ENCODE measurements at places on chromosomes 11 and 22.

DNA sequence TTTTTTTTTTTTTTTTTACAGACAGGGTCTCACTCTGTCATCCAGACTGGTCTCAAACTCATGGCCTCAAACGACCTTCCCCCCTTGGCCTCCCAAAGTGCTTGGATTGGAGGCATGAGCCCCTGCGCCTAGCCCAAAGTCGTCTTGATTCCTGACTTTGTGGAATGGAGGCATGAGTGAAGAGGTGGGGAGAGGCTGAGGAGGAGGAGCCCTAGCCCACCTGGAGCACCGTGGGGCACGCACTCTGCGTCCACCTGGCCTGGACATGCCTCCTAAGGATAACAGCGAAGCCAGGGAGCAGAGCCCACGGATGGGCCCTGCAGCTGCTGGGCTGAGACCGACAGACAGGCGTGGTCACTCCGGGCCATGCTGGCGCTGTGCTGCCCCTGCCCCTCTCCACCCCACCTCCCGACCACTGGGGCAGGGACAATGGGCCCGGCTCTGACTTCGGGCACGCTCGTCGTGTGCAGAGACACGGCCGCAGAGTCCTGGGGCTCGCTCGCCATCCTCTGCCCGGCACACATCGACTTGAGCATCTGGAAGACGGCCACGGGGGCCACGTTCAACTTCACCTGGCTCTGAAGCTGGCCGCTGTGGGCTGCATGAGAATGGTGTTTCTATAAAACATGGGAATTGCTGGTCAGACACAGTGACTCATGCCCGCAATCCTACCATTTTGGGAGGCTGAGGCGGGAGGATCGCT lies 34.8 kb downstream of the LRRC74B start:
- no peak for DNase-seq

DNA sequence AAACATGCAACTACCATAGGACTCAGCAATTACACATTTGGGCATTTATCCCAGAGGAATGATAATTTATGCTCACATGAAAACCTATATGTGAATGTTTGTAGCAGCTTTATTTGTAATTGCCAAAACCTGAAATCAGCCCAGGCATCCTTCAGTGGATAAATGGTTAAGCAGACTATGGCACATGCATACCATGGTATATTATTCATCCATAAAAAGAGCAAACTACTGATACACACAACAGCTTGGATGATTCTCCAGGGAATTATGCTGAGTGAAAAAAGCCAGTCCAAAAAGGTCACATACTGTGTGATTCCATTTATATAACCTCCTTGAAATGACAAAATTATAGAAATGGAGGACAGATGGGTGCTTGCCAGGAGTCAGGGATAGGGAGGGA lies 86.7 kb downstream of the ALX4 start:
- no peak for DNase-seq

- DNase-seq = no peak
These were observed 85.0 kb upstream of the CLPB start for GRCh38 chr11:72519220-72519881.

- no peak for DNase-seq
These were observed 32.3 kb upstream of the POU2AF2 start for GRCh38 chr11:111213256-111213655.

DNA sequence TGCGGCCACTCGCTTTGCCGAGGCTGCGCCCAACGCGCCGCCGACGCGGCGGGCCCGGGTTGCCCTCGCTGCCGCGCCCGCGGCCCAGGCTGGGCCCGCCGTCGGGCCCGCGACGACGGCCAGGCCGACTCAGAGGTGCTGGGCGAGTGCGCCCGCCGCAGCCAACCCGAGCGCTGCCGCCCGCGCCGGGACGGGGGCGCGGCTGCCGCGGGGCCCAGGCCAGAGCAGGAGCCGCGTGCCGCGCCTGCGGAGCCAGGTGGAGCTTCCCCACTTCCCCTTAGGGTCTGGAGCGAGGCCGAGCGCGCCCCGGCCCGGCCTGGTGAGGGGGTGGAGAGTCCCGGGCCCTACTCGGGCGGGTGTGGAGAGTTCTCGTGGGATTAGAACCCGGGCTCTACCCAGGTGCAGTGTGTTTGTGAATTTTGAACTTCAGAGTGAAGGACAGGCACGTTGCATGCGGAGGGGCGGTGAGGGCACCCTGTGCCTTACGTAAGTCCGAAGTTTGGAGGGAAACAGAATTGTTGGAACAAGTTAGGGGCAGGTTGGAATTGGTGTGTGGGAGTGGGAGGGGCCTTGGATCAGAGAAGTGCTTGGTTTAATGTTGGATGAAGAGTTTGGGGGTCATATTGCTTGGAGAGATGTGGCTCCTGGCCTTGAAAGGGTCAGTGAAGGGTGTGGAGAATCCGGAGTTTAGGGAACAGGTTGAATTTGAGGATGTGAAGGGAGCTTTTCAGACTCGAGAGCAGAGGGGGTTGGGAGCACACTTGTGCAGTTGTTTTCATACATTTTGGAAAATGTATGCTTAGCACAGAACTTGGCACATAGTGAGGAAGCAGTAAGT lies 697 bp downstream of the RNF169 start:
- DNase-seq = peak; percentile 20

- DNase-seq = no peak
These were observed 51.4 kb downstream of the PRR5L start for GRCh38 chr11:36347384-36347906.

GRCh38 chr11:121268581-121268980 lies 24.0 kb upstream of the SC5D start:
- no peak for DNase-seq

GRCh38 chr22:20111045-20111688 lies 4.7 kb upstream of the RANBP1 start:
- DNase-seq = no peak

DNA sequence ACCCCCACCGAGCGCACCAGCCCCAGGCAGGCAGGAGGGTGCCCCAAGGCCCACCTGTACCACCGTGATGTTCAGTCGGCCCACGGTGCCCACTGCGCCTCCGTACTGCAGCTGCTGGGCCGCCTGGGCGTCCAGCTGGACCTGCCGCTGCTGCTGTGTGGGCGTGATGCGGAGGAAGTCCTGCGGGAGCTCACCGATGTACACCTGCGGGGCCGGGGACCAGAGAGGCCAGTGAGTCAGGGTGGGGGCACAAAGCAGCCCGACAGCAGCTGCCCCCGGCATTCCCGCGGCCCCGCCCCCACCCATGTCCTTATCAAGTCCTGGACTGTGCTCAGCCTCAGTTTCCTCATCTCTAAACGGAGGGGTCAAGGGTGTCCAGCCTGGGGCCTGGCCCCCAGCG lies 13.8 kb downstream of the TOLLIP start:
- no peak for DNase-seq

DNA sequence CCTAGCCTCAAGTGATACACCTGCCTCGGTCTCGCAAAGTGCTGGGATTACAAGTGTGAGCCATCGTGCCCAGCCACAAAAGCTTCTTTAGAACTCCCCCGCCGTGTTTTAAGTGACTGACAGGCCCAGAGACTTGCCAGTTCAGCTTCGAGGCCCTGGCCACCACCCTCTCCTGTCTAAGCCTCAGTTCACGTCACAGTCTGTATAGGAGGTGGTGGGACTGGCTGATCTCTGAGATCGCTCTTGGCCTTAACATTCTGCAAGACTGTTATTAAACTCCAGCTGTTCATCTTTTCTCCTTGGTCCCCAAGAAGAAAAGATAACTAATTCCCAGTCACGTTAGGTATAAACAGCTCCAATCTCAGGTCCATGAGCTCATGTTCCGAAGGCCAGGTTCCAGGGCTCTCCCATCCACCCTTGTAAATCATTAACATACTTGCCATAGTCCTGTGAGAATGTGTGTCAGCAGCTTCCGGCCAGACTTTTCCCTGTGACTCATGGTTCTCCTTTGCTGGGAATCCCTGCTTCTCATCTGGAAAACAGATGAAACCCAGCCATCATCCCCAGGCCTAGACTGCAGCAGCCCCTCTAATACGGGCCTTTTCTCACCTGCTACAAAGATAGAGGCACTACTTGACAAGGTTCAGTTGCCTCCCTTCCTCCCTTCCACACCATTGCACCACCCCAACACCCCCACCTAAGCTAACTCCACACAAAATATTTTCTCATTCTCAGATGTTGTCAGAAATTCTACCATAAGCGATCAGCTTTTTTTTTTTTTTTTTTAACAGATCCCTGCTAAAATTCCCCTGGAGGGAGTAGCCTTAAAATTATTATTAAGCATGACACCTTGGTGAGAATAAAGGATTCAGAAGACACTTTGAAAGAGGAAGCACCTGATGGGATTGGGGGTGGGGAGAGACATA lies 5.6 kb upstream of the KIAA0930 start:
- no peak for DNase-seq

- DNase-seq = no peak
These were observed 170.1 kb upstream of the B3GAT1 start for GRCh38 chr11:134581966-134582769.

DNA sequence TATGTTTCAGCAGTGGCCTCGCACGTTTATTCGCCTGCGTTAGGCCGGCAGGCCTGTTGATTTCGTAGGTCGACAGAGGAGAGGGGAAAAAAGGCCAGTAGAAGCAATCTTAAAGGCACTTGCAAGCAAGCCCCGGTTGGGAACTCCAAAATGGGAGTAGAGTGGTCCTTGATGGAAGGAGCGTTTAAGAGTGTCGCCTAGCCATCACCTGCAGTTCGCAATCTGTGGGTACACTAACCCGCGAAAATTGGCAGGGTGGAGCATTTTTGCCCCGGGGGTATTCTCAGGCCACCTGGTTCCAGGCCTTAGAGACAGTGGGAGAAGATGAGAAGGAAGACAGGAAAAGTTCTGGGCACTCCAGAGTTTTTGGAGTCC lies 1.1 kb downstream of the EWSR1 start:
- no peak for DNase-seq

GRCh38 chr11:75223954-75224643 lies 16.5 kb upstream of the TPBGL start:
- no peak for DNase-seq

DNA sequence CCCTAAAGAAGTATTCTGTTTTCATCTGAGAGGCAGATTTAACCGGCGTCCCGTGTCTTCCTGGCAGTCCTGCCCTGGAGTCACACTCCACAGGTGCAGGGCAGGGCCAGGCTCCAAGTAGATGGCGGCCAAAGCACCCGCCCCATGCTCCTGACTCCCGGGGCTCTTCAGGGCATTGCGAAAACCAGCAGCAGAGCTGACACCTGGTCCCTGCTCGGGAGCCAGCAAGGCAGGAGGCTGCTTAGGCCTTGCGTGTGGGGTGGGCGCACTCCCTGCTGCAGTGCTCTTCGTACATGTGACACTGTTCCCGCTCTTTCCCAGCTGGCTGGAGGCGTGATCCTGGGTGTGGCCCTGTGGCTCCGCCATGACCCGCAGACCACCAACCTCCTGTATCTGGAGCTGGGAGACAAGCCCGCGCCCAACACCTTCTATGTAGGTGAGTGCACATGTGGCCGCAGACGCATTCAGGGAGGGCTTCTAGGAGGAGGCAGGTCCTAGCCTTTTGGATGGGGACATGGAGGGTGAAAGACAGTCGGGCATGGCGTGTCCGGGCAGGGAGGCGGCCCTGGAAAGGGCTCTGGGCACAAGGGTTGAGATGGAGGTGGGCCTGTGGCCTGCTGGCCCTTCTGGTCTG lies 10.3 kb upstream of the TSSC4 start:
- no peak for DNase-seq

- no peak for DNase-seq
These were observed 87.8 kb downstream of the CACNA1I start for GRCh38 chr22:39658367-39658766.

DNA sequence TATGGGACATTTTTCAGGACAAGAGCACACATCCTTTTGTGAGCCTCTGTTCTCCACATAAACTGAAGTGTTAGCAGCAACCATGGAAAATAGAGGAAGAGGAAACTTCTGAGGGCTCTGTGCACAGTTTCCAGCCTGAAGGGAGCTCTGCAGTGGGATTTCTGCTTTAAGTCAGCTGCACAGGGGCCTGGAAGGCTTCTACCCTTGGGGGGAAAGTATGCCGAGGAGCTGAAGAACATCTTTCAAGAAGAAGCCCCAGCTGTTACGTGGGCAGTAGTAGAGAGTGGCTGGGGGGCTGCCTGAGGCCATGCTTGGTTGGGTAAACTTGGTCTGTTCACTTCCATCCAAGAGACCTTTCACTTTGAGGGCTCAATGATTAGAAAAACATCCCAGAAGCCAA lies 82.7 kb upstream of the EED start:
- DNase-seq = no peak

GRCh38 chr11:68053981-68054812 lies 15.4 kb downstream of the TCIRG1 start:
- DNase-seq = no peak

DNA sequence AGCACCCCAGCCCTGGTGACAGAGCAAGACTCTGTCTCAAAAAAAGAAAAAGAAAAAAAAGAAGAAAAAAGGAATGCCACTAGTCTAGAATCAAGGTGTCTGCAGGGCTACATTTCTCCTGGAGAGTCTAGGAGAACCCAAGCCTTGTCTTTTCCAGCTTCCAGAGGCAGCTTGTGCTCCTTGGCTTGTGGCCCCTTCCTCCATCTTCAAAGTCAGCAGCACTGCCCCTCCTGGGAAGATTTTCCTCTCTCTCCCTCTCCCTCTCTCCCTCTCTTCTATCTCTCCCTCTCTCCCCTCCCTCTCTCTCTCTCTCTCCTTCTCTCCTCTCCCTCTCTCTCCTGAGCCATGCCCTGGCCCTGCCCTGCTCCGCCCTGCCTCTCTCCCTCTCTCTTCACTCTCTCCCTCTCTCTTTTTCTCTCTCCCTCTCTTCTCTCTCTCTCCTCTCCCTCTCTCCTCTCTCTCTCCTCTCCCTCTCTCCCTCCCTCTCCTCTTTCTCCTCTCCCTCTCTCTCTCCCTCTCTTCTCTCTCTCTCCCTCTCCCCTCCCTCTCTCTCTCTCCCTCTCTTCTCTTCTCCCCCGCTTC lies 97.7 kb upstream of the FGF3 start:
- no peak for DNase-seq

GRCh38 chr11:46120346-46121300 lies 631 bp downstream of the PHF21A start:
- DNase-seq = no peak

GRCh38 chr11:112771851-112772250 lies 189.4 kb upstream of the NCAM1 start:
- DNase-seq = no peak

- no peak for DNase-seq
These were observed 13.5 kb upstream of the SPI1 start for GRCh38 chr11:47391711-47392432.

GRCh38 chr22:48941903-48942575 lies 885.6 kb downstream of the BRD1 start:
- DNase-seq = no peak

GRCh38 chr11:128098781-128099180 lies 488.6 kb downstream of the ETS1 start:
- no peak for DNase-seq

DNA sequence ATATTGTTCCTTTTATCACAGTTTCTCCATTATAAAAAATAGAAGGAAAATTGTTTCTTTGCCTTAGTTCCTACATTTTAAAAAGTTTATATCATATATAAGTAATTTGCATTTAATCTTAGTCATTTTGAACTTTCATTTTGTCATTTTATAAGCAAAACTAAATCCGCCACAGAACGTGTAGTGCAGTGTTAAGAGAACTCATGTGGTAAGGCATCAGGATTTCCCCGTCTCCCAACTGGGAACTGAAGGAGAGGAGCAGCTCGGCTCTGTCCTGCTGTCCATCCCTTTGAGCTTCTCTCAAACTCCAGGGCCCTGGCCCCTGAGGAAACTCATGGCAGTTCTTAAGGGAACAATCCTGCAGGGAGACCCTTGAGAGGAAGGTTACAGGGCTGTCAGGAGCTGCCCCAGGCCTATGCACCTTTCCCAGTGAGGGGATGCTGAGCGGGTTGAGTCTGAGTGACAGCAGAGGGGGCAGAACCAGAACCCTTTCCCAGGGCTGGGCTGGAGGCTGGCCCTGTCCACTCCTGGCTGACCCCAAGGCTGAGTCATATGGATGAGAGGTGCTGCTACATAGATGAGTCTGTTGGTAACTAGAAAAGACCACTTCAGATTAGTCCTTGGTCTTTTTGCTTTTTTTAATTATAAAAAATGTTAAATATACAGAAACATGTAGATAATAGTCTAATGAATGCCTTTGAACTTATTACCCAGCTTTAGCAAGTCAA lies 333.1 kb downstream of the TBC1D22A start:
- no peak for DNase-seq
